ENCODE measurements at places on chromosomes 2 and 18.

GRCh38 chr2:24402242-24403097 is 42.1 kb upstream of the ITSN2 start:
- DNase-seq, result no peak

DNA sequence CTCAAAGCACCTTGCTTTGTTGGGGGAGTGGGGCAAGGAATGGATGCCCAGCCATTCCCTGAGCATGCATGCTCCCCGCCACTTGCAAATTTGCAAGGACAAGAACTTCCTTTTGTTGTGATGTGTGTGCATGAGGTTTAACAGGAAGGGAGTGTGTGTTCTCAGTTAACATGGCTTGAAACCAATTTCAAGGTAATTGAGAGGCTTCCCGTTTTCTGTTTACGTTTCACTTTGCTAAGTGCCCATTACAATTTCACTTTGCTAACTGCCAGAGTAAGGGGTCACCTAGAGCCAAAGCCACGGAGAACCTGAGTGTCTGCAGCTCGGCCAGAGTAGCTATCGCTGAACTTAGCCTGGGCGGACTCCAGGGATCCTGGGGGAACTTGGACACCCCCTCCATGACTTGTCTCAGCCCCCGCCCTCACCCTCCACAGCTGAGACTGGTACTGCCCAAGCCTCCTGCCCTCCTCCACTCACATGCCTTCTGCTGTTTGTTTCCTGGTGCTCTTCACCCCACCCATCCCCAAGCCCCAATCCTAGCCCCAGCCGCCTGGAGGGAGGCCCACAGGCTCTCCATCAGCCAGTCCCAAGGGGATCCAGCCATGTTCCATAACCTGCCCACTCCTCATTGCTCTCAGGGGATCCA is 53.6 kb upstream of the LAPTM4A start:
- DNase-seq, result no peak

- DNase-seq, result no peak
Measured at GRCh38 chr18:7657937-7658336, 90.8 kb downstream of the PTPRM start.

GRCh38 chr18:31648966-31649429 is 35.4 kb downstream of the B4GALT6 start:
- no peak for DNase-seq

GRCh38 chr2:45275242-45275805 is 266.1 kb upstream of the SIX2 start:
- DNase-seq, result no peak

DNA sequence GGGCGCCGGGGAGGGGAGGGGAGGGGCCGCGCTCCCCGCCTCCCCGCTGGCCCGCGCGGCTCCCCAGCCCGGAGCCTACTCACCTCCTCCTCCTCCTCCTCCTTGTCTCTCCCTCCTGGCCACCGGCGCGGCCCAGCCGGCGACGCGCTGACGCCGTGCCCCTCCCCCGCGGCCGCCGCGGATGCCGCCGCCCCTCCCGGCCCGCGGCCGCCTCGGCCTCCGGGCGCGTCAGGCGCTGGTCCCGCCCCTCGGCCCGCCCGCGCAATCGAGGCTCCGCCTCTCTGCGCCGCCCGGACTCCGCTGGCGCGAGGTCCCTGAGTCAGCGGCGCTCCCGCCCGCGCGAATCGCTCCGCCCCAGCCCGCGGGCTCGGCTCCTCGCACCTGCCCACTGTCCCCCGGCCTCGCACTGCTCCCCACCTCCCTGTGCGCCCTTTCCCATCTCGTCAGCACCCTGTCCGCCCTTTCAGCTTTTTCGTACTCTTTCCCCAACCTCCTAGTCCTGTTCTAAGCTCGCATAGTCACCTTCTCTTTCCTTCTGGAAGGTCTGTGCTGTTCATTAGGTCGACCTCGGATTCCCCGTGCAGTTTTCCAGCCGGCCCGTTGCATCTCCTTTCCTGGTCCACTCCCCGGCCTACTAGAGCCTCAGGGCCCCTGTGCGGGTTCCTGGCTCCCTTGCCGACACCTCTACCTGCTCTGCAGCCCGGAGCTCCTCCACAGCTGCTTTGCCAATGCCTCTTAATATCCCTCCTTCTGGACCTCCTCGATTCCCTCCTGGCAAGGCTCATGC is 187.4 kb downstream of the ZEB2 start:
- peak; percentile 77 for DNase-seq

- peak; percentile 63 for DNase-seq
Measured at GRCh38 chr2:200944467-200945394, 18.7 kb downstream of the ORC2 start.

DNA sequence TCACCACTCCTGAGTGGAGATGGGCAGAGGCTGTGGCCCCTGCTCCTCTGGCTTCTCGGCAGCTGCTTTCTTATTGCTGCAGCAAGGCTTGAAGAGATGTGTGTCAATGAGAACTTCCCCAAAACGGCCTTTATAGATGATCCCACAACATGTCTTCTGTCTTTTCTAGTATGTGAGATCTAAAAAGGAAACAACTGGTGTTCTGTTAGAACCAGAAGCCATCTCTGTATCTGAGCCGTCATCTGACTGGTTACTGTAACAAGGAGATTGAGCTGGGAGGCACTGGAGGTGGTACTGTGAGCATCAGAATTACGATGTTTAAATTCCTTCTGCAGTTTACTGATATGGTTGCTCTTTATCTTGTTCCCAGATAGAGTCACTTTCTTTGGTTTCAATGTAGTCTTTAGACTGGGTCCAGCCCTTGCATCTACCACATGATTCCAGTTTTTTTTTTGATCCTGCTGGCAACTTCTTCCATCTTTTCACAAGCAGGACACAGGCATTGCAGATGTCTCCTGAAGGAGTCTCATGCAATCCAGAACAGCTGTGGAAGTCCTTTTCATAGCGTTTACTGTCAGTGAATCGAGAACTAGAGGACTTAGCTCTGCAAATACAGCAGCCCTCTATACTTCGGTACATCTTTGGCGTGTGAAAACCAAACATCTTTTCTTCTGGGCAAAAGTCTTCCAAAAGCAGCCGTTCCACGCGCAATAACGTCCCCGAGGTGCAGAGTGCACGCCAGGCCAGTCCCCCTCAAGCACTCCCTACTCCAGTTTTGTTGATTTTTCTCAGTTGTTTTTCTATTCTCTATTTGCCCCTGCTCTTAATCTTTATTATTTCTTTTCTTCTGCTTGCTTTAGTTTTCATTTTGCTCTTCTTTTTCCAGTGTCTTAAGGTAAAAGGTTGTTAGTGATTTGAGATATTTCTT is 29.7 kb downstream of the TAF4B start:
- no peak for DNase-seq

DNA sequence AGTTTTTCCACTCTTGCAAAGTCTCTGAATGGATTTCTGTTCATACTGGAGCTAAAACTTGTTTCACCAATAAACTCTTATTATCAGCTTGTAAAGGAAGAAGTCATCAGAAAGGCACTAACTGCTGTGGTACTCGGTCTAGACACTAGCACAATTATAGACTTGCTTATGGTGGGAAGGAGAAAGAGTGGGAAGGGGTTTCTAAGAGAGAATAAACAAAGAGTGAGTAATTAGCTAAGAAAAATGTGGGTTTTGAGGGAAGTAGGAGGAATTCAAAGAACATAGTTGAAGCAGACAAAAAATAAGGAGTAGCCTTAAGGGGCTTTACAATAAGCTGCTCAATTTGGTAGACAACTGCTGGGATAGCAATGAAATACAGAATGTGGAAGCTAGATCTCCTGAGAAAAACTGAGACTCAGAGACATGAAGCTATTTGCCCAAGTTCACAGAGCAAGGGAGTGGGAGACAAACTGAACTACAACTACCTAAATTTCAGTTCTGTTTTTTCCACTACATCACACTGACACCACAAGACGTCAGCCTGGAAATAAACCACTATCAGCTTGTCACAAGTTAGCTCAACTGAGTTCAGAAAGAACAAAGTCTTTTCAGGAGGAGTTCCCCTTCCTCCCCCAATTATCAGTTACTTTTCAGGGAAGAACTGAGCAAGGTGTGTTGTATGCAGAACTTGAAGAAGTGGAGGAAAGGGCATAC is 59.7 kb downstream of the MAP4K3 start:
- DNase-seq, result peak; percentile 12

DNA sequence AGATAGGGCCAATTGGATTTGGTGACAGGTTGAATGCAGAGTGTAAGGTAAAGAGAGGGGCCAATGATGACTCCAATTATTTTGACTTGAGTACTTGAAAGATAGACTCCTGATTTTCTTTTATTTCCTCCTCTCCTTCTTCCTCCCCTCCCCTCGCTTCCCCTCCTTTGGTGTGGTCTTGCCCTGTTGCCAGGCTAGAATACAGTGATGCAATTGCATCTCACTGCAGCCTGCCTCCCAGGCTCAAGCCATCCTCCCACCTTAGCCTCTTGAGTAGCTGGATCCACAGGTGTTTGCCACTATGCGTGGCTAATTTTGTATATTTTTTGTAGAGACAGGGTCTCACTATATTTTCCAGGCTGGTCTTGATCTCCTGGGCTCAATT is 2.3 kb downstream of the DGUOK start:
- no peak for DNase-seq

GRCh38 chr18:58983260-58984155 is 118.8 kb downstream of the ZNF532 start:
- DNase-seq, result no peak

DNA sequence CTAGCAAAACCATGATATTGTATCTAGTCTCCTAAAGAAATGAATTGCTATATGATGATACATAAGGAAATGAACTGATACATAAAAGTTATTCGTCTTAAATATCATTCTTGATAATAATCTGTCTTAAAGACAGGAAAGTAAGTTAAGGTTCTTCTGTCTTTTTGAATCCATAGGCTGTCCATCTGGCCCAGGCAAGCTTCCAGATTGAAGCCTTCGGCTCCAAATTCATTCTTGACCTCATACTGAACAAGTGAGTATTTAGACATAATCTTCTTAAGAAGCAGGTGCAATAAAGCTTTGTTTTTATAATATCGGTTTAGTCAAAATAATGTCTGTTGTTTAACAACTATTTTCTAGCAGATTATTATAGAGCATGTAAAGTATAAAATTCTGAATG is 37.7 kb downstream of the ADAM23 start:
- no peak for DNase-seq

DNA sequence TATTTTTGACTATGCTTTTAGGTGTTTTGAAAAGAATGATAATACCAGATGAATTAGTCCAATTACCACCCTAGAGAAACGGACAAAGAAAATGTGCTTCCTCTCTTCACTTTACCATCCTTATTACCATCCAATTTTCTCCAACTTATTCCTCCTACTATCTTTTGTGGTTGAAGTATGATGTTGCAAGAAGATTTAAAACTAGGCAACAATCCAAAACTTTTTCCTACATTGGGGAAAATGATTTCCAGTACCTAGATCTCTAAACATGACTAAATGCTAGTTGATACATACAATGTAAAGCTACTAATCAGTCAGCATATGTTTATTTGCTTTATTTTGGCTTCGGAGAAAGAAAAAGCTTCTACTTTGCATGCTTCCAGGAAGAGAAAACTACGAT is 355.0 kb upstream of the LYPD1 start:
- DNase-seq, result no peak

- DNase-seq, result no peak
Measured at GRCh38 chr18:50696929-50697328, 122.9 kb downstream of the MRO start.

Measured in stimulated activated CD4-positive, alpha-beta T cell treated with anti-CD3 and anti-CD28 coated beads, TNF-alpha, amount 100 ng/mL, for 48 hours (primary cell).